ENCODE measurements at places on chromosomes 16 and 17.
A peak's percentile ranks its signal among the peaks of the same experiment; 100 is the strongest.

DNA sequence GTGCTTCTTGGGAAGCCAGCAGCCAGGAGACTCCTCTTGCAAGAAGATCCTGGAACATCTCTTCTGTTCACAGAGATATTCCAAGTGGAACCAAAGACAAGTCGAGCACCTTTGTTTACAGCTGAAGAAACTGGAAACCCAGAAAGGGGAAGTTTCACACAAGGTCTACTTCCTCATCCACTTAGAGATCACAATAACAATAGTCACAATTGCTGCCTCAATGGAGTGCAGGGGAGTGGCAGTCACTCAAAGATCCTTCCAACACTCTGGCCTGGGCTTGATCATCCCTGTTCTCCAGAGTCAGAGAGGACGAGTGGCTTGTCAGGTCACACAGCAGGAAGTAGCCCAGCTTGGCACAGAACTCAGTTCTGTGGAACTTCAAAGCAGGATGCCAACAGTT, 46.9 kb upstream of the SIAH1 start:
- H3K27ac ChIP-seq = no peak overlapping the region
- no peak for DNase-seq
- no peak overlapping the region for H3K4me3 ChIP-seq
- peaks cover 4% of the 10 kb centered on the region for H3K4me1 ChIP-seq
- H3K27me3 ChIP-seq = no peaks in the 10 kb centered on the region

- no peak overlapping the region for H3K27ac ChIP-seq
- peak; percentile 66 for DNase-seq
- H3K4me1 ChIP-seq = peaks cover 5% of the 10 kb centered on the region
- no peaks in the 10 kb centered on the region for H3K27me3 ChIP-seq
- H3K36me3 ChIP-seq = no peaks in the 10 kb centered on the region
- H3K4me3 ChIP-seq = no peak overlapping the region
These were observed 17.1 kb upstream of the C17orf113 start for GRCh38 chr17:42067371-42068091.

DNA sequence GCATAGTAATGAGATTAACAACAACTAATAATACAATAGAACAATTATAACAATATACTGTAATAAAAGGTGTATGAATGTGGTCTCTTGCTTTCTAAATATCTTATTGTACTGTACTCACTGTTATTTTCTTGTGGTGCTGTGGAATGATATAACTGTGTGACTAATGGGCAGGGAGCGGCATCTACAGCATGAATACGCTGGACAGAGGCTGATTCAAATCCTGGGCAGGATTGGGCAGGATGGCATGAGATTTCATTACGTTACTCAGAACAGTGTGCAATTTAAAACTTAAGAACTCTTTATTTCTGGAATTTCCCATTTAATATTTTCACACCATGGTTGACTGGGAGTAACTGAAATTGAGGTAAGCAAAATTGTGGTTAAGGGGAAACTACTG, 1239.8 kb upstream of the GOT2 start:
- no peaks in the 10 kb centered on the region for H3K27me3 ChIP-seq
- H3K27ac ChIP-seq = no peak overlapping the region
- H3K4me1 ChIP-seq = no peaks in the 10 kb centered on the region

DNA sequence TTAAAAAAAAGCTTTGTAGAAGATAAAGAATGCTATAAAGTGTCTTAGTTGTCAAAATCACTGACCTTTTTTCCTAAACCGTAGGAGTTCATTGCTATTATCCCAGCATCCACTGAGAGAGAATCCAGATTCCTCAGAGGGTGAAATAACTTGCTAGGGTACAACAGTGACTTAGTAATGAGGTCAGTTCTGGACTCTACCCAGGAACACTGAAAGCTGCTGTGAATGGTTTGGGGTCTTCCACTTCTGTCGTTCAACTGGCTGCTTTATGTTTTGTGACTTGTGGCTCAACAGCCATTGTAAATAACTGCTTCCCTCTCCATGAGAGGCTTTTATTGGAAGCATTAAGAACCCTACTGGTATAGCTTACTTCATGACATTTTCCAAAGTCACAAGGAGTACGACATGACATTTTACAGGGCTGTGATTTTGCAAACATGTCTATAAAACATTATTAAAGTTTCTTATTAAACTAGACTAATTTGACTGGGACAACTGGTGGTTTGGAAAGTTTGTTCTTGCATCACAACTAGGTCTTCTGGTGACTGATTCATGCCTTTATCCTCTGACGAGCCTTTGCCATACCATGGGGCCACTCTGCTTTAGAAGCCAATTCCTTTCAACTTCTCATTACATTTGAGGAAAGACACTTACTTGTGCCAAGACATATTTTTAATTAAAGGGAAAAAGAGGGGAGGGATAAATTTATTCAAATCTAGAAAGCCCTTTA, 92.2 kb upstream of the CDH11 start:
- H3K36me3 ChIP-seq = no peaks in the 10 kb centered on the region
- H3K27ac ChIP-seq = no peak overlapping the region
- no peak for DNase-seq
- H3K4me3 ChIP-seq = no peak overlapping the region
- H3K4me1 ChIP-seq = no peaks in the 10 kb centered on the region

DNA sequence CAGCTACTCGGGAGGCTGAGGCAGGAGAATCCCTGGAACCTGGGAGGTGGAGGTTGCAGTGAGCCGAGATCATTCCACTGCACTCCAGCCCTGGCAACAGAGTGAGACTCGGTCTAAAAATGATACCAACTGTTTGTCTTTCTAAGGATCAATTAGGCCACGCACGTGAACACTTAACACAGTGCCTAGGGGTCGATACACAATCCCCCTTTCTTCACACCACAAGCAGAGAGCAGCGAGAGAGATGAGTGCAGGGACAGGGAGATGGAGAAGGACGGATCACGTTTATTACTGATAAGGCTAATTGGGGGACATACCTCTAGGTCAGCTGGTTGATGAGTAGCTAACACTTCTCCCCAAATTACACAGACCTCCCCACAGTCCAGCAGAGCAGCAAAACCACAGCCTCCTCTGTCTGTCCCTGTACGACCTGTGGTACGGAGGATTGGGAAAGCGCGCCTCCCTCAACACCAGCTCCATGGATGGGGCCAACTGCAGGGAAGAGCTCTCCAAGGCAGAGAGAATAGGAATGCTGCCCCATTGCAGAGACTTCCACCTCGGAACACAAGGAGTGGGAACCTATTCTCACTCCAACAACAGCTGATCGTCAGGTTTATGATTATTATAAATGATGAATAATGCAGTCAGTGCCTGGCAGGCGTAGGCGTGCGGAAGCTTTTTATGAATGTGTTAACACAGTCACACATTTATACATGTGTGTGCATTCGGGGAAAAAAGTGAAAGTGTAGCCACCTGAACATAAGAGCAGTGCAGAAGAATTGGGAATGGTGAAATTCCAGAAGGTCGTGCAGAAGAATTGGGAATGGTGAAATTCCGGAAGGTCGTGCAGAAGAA, 155.1 kb downstream of the C16orf95 start:
- H3K27me3 ChIP-seq = no peaks in the 10 kb centered on the region
- no peaks in the 10 kb centered on the region for H3K36me3 ChIP-seq
- no peak overlapping the region for H3K27ac ChIP-seq
- no peaks in the 10 kb centered on the region for H3K4me1 ChIP-seq
- DNase-seq = no peak

DNA sequence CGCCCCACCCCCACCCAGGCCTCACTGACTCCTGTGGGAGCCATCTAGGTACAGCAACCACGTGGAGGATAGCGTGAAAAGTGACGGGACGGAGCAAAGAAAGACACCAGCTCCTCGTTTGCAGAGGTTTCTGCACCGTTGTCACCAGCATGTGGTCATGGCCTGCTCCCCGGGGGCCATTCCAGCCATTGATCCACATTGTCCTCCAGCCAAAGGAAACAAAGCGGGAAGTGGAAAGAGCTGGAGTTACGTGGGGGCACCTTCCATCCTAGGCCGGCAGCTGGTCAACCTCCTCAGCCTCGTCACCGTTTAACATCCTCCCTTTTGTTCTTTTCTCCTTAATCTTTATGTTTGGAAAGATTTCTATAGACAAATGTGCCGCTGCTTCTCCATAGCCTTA, 153.7 kb downstream of the RPTOR start:
- no peak overlapping the region for H3K27ac ChIP-seq
- no peaks in the 10 kb centered on the region for H3K27me3 ChIP-seq
- H3K36me3 ChIP-seq = no peaks in the 10 kb centered on the region
- DNase-seq = no peak
- H3K4me3 ChIP-seq = no peak overlapping the region

DNA sequence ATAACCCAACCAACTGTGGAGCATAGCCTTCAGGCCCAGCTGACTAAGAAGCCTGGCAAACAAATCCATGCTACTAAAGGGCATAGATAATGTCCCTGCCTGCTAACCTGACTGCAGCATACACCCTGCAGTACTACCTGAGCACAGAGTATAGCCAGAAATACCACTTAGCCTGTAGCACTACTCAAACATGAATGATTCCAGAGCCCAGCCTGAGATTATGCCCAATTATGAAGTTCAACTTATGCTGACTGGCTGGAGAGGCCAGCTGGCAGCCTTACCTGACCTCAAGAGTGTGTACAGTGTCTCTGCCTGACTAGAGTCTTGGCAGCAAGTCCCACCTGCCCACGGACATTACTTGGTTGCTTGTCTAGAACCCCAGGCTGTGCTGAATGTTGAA, 1265.3 kb downstream of the CDH11 start:
- no peaks in the 10 kb centered on the region for H3K27me3 ChIP-seq
- no peak overlapping the region for H3K27ac ChIP-seq
- DNase-seq = no peak
- no peaks in the 10 kb centered on the region for H3K36me3 ChIP-seq

- H3K27ac ChIP-seq = no peak overlapping the region
- H3K36me3 ChIP-seq = no peaks in the 10 kb centered on the region
- DNase-seq = no peak
- no peak overlapping the region for H3K4me3 ChIP-seq
These were observed 34.3 kb upstream of the TMEM92 start for GRCh38 chr17:50239937-50240336.

Data from tibial nerve (tissue), 4 donors.